ENCODE measurements at places on chromosomes 4 and X.

- DNase-seq, result no peak
Observed at GRCh38 chr4:172352356-172352755, 539.2 kb downstream of the GALNTL6 start.

DNA sequence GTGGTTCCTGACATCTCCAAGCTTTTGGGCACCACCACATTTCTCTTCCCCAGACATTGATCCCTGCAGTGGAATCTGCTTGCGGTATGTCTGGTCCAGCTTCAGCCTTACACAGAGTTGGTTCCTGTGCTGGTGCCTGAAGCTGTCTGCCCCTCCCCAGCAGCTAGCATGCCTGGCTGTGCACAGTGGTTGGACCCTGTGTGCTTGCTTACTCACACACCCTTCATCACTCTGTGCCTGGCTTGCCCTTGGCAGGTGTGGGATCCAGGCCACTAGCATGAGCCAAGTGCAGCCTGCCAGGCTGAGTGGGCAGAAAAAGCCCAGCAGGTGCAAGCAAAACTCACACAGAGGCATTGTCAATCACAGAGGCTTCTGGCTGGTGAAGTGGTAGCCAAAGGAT lies 473.8 kb downstream of the ACTRT1 start:
- no peak for DNase-seq

GRCh38 chr4:26907731-26908599 lies 47.3 kb downstream of the STIM2 start:
- no peak for DNase-seq

DNA sequence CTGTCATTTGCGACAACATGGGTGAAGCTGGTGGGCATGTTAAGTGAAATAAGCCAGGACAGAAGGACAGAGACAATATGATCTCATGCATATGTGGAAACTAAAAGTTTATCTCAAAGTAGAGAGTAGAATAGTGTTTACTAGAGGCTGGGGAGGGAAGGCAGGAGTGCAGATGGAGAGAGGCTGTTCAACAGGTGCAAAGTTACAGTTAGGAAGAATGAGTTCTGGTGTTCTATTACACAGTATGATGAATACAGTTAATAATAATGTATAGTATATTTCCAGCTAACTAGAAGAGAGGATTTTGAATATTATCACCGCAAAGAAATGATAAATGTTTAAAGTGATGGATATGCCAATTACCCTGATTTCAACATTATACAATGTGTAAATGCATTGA lies 69.8 kb downstream of the FBXL5 start:
- no peak for DNase-seq

DNA sequence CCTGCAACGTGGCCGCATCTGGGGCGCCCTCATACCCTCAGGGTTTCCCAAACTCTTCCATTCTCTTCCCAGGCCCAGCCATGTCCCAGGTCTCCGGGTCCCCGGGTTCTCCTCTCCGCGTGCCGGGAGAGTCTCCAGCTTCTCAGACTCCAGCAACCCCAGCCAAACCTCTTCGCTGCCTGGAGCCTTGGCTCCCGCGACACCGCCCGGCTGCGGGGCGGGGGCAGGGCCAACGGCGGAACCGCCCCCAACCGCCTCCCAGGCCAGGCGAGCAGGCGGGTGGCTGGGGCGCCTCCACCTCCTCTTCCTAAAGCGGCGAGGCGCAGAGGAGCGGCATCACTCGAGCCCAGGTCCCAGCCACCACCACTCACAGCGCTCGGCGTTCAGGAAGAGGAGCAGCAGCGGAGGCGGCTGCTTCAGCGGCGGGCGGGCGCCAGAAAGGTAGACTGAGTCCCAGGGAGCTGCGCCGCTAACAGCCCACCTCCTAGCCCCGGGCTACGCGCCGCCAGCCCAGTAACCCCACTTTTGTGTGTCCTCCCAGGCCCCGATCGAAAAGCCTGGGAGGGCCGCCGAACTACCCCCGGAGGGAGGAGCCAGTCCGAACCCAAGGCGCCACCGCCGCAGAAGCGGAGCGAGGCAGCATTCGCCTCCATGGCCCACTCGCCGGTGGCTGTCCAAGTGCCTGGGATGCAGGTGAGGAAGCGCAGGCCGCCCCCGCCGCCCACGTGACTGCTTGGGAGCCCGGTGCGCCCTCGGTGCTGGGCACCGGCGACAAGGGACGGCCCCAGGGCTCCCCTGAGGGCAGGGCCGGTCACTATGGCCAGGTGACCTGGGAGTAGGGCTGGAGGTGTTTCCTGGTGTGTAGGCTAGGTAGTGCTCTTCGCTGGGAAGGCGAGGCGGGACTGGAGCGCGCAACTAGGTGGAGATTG lies at the start of gene STK26:
TSS of gene STK26 (plus strand) at position 336 of the 929 bp plus-strand sequence. CDS start at position 652, 316 bp downstream.
- peak; percentile 68 for DNase-seq

DNA sequence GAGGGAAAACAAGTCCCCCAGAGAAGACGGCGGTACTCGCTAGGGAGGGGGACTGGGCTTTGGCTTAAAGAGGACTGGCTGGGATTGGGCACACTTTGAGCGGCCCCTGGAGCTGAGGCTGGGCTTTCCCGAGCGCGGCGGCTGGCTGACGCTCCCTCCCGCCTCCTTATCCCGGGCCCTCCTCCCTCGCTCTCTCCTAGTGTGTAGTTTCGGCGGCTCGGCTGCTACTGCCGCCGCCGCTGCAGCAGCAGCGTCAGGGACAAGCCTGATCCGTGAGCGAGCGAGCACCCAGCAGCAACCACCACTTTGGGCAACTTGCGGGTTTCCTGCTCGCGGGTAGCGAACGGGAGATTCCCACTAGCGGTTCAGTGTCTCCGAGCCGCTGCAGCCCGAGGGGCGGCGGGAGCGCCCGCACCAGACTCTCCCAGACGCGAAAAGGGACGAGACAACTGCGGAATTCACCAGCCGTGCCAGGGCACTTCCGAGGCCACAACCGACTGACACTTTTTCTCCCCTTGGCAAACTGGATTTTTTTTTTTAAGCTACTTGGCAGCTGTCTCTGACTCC lies 632 bp upstream of the PCDH7 start:
- peak; percentile 10 for DNase-seq

- no peak for DNase-seq
Observed at GRCh38 chrX:25049357-25049756, 33.6 kb upstream of the ARX start.

DNA sequence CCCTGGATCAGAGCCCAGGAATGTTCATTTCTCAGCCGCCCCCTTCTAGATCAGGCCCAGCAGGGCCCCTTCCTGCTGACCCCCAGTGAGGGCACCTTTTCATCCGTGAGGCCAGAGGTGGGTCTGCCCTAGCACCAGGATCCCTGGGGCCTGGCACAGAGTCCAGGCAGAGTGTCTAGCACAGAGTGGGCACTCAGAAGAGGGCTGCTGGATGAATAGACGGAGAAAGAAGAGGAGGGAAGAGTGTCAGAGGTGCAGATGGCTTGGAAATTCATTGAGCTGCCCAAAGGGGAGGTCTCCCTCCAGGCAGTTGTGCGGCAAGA lies 106.5 kb downstream of the CPZ start:
- no peak for DNase-seq

DNA sequence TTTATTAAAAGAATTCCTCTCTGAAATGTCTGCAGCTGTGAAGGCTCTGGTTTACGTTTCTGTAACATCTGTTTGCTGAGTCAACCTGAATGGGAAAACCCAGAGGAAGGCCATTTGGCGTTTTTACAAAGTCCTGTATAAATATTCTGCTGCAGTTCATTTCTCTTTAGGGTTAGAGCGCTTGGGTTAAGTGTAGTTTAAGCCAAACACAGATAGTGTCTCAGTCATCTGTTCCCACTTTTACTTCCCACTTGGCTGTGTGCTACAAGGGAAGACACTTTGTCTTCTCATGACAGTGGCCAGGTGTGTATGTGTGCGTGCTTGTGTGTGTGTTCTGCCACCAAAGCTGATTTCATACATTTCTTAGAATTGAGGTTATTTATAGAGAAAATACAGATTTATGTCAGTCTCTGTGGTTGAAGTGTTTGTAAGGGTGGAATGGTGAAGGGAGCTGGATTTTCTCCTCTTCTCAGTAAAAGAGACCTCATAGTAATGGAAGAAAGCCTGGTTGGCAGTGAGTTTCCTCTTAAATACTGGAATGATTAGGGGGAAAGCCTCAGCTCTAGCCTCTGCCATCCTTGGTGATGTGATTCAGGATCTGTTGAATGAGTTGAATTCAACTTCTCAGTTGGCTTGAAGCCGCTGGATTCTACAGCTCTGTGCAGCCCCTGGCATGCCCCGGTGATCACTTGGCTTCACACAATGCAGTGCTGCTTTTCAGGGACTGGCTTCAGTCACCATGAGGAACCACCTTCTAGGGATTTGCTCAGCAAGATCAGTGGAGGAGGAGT lies 50.6 kb downstream of the JADE1 start:
- DNase-seq, result no peak

- DNase-seq, result no peak
Observed at GRCh38 chr4:155656025-155656424, 10.6 kb upstream of the GUCY1A1 start.

- DNase-seq, result no peak
Observed at GRCh38 chrX:112844250-112844649, 3.6 kb upstream of the AMOT start.

DNA sequence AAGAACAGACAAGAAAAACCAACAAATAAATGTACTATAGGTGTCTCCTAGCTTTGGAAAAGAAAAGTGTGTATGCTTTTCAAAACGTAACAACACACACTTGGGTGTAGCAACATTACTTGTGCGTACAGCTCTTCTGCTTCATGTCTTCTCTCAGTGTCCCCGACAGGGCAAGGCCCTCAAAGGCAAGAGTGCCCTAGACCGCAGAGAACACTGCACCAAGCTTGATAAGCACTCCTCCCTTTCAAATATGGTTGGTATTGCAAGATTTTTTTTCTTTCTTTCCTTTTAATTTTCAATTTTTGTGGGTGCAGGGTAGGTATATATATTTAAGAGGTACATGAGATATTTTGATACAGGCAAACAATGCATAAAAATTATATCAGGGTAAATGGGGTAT lies 106.8 kb downstream of the EIF4E start:
- DNase-seq, result no peak

GRCh38 chr4:94939791-94940519 lies 182.2 kb downstream of the BMPR1B start:
- no peak for DNase-seq

- DNase-seq, result no peak
Observed at GRCh38 chr4:55397520-55398321, 2.0 kb downstream of the TMEM165 start.

GRCh38 chrX:23788521-23788920 lies 5.5 kb downstream of the SAT1 start:
- no peak for DNase-seq
